ENCODE measurements at places on chromosomes 16 and 17.

DNA sequence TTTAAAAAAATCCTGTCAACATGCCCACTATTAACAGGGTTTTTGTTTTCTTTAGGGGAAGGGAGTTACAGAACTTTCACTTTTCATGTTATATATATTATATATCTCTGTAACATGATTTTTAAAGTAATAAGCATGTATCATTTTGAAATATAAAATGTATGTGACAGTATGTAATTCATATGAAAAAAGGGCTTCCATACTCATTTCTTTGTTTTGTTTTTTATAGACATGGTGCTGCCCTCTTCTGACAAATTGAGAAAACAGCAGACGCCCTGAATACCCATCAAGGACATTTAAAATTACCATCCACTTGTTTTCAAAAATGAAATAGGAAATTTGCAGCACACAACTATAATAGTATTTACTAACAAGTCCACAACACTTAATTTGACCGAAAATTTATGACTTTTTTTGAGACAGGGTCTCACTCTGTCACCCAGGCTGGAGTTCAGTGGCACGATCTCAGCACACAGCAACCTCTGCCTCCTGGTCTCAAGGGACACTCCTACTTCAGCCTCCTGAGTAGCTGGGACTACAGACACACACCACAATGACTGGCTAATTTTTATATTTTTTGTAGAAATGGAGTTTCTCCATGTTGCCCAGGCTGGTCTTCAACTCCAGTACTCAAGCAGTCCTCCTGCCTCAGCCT is 30.4 kb downstream of the CFDP1 start:
- DNase-seq, result no peak

GRCh38 chr17:8021565-8022359 is 17.1 kb upstream of the ALOX15B start:
- no peak for DNase-seq

DNA sequence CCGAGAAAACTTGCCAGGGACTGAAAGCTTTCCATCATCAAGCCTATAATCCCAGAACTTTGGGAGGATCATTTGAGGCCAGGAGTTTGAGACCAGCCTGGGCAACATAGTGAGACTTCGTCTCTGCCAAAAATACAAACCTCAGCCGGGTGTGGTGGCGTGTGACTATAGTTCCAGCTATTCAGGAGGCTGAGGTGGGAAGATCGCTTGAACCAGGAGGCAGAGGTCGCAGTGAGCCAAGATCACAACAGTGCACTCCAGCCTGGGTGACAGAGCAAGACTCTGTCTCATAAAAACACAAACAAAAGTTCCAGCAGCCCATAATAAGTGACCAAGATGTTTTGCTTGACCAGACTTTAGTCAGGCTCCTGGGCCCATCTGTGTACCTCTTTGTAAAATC is 1.9 kb downstream of the MEAK7 start:
- DNase-seq, result no peak

DNA sequence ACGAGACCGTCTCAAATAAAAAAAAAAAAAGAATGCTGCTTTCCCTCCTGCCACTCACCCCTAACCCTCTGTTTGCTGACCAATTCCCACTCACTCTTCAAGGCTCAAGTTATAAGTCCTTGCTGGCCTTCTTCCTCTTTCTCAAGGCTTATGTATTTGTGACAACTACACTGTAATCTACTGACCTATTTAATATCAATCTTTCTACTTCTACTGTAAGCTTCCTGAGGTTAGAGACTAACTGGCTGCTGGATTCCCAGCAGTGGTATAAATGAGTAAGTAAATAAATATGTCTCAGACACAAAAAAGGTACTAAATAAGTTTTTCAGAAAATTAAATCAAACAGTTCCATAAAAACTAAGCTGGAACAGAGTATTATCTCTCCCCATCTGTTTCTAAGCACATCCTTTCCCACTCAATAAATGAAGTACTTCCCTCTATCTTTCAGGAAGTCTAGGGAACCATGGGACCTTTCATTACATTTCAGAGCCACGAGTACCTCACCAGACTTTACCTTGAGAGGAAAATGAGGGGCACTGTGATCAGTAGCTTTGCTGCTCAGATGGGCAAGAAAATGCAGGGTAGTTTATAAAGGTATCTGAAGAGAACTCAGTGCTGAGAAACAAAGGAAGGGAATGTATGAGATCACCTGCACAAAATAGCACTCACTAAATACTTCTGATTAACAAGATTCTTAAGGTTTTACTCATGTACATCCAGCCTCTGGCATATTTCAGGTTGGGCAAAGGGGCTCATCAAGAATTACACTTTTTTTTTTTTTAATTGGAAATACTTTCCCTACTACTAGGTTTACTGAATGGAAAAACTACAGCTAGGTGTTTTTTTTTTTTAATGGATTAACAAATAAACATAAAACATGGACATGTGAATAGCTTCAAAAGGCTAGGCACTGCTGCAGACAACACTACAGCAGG is 10.8 kb downstream of the SSH2 start:
- no peak for DNase-seq

- DNase-seq, result no peak
These were observed 240.3 kb upstream of the DYNLRB2 start for GRCh38 chr16:80300456-80300855.

DNA sequence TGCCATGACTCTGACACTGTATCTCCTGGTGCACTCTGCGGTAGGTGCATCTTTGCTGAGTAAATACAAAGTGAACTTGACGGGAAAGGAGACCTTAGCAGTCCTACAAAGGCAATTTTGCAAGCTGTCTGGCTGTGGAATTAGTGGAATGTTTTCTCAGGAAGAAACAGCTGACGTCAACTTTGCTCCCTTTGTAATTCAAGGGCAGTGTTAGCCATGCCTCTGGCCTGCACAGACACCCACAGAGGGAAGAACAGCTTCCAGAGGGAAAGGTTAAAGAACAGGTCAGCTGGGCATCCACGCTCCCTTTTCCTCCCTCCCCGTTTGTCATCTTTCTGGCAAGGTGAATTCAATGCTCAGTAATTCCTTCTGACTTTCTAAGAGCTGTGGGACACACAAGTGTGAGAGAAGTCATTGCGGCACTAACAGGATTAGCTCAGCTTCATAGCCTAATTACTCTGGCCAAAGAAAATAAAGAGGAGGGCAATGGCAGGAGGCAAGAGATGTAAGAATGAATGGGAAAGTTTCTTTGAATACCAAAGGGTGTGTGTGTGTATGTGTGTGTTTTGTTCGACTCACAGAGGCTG is 476.9 kb upstream of the GOT2 start:
- DNase-seq, result no peak

GRCh38 chr17:10162096-10162495 is 36.3 kb downstream of the GAS7 start:
- DNase-seq, result no peak

DNA sequence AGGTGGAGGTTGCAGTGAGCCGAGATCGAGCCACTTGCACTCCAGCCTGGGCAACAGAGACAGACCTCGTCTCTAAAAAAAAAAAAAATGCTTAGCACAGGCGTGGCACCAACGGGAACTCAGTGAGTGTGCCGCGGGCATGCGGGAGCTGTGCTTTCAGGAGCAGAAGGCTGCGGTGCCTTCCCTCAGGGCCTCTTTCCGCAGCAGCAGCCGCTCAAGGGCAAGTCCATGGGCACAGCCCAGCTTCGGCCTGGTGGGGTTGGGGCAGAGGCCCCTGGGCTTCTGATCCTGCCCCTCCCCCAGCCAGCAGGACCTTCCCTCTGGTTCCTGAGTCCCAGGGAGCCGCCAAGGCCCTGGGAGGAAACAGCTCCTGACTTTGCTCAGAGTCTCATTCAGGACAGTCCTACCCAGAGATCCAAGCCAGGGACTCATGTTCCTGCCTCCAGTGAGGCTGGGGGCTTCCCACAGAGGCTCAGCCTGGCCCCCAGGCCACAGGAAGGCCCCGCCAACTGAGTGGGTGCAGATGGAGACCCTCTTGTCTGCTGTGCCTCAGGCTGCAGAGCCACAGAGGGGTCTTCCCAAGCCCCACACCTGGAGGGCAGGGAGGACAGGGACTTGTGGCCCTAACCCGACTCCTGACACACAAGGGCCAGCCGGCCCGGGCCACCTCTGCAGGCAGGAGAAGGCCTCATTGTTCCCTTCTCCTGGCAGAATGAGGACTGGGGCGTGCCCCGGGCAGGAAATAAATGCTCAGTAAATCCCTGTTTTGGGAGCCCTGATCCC is 3.3 kb upstream of the ZG16B start:
- DNase-seq, result no peak

GRCh38 chr16:20410121-20410723 is 888 bp downstream of the ACSM5 start:
- DNase-seq, result no peak

DNA sequence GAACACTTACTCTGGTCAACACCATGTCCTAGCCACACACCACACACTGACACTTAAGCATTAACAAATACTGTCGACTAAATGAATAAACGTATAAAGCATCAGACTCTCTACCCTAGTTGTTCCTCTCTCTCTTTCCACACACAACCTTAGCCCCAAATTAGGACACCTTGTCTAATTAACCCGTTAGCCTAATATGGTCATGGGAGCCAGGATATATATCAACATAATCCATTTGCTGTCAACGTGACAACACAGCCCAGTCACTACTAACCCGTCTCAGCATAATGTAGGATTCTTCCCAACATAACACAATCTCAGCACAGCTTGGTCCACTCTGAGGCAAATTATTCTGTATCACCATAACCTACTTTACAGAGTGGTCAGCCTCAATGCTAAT is 2.2 kb downstream of the DVL2 start:
- DNase-seq, result no peak

GRCh38 chr16:76612497-76612896 is 335.3 kb downstream of the CNTNAP4 start:
- DNase-seq, result no peak

GRCh38 chr17:74354123-74354522 is 7.5 kb downstream of the BTBD17 start:
- no peak for DNase-seq

DNA sequence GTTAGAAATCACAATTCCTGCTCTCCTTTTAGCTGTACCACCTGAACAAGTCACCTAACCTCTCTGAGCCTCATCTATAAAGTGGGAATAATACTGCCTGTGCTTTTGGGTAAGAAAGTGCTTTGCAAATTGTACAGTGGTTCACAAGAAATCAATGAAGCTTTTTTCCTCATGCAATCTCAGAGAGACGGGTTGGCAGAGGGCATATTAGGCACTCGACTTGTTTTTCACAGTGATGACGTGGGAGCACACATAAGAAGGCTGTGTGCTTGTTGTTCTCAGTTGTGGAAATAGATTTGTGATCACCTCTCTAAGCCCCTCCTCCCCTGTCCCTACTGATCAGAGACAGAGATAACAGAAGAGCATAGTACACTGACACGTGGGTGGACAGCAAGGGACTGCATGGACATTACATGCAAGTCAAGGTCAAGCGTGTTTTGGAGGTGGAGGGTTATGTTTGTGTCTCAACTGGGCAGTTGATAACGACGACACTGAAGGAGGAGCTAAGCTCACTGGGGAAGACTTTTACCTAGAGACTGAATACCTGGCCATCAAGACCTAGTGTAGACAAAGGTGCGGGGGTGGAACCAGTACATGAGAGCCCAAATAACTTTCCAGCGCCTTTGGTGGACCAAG is 1.7 kb upstream of the GPT2 start:
- DNase-seq, result no peak

- DNase-seq, result no peak
These were observed 14.8 kb upstream of the TMED6 start for GRCh38 chr16:69366431-69366830.

- DNase-seq, result no peak
These were observed 18.9 kb downstream of the COG1 start for GRCh38 chr17:73211745-73212144.

DNA sequence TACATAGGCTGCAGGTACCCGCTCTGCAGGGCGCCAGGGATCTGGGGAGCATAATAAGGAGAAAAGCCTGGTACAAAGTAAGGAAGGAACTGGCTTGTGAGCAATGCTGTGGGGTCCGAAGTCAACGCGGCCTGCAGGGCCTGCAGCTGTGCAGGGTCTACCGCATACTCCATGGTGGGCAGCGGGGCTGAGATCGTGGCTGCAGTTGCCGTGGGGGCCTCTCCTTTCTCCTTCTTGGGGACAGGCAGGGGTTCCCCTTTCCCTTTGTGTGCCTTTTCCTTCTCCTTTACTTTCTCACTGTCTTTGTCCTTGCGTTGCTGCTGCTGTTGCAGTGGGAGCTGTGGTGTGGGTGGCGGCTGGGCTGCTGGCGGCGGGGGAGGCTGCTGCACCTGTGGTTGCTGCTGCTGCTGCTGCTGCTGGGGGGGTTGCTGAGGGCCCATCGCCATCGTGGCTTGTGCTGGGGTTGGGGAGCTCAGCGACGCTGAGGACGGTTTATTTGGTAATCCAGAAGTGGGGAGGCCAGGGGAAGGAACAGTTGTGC is 259.6 kb downstream of the ZFHX3 start:
- no peak for DNase-seq

GRCh38 chr17:19453296-19453695 is 42.3 kb downstream of the RNF112 start:
- no peak for DNase-seq

- DNase-seq, result no peak
These were observed 92.6 kb downstream of the DNAH17 start for GRCh38 chr17:78484271-78485246.

GRCh38 chr17:58899191-58899590 is 143.5 kb downstream of the PPM1E start:
- DNase-seq, result no peak

GRCh38 chr16:4593086-4593485 is 21.6 kb downstream of the UBALD1 start:
- DNase-seq, result no peak

Data from NCI-H187 treated with DMSO at 0.1 percent for 48 hours (cell line).